ENCODE measurements at places on chromosomes 4 and X.

GRCh38 chrX:132741689-132742088, 216.7 kb downstream of the HS6ST2 start:
- no peak for DNase-seq

GRCh38 chr4:109690690-109691410, 12.4 kb downstream of the CASP6 start:
- no peak for DNase-seq

DNA sequence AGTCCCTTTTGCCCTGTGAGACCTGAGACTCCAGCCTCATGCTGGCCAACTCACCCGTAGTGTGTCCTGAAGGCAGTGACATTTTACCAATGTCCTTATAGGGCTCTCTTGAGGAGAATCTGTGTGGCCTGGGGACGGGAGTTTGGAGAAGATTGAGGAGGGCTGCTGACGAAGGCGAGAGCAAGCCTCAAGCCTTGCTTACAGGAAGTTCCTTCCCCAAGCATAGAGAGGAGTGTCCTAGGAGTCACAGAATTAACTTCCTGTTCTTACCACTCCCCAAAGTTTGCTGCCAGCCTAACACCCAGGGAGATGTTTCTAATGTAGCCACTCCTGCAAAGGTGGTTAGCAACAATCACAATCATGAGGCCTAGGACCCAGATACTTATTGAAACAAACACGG, at the start of gene NXF3:
NXF3 (minus strand) TSS at position 202 of the 400 bp plus-strand sequence; CDS start at position 82, 120 bp downstream.
- DNase-seq = no peak

GRCh38 chrX:36422368-36422767, 502.8 kb downstream of the CFAP47 start:
- no peak for DNase-seq

GRCh38 chr4:72513227-72513626, 55.8 kb downstream of the ADAMTS3 start:
- no peak for DNase-seq

DNA sequence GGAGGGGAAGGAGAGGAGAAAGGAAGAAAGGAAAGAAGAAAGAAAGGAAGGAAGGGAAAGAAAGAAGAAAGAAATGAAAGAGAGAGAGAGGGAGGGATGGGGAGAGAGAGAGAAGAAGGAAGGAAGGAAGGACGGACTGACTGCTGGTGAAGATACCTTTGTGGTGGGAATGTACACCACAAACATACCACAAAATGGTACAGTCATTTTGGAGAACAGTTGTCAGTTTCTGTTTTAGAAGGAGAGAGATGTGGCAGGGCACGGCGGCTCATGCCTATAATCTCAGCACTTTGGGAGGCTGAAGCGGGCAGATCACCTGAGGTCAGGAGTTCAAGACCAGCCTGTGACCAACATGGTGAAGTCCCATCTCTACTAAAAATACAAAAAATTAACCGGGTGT, 40.0 kb upstream of the SHISA3 start:
- no peak for DNase-seq

DNA sequence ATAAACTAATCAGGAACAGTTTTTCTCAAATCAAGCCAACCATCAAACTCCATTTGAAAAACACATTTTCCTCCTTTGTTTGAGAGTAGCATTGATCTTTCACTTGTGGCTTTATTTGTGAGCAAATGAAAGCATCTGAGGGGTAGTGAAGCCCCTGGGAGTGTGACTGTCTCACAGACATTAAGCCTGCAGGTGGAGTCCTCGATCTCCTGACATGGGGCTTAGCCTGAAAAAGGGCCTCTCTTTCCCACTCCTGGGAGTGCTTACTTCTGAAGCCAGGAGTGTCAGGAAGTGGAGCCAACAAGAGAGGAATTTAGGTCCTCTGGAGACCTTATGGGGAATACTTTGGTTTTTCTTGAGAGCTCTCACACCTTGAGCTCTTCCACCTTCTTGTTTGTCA, 158.2 kb upstream of the SFRP2 start:
- no peak for DNase-seq

GRCh38 chrX:105650986-105651385, 171.4 kb upstream of the NRK start:
- no peak for DNase-seq

DNA sequence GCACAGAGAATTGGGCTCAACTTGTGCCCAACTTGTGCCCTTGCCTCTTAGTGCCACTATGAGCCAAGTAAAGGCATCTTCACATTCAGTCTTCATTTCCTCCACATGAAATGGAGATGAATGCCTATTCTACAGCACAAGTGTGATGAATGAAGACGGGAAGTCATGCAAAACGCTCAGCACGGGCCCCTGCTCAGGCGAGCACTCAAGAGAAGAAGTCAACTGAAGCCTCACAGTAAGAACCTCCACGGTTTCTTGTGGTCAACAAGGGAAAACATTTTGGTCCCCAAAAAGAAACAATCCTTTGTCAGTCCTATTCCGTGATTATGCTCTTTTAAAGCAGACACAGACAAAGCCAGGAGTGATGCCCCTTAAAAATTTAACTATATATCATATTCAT, 87.0 kb downstream of the IRF2 start:
- no peak for DNase-seq

- DNase-seq = no peak
These were observed 41.4 kb downstream of the HAND2 start for GRCh38 chr4:173488656-173489055.

GRCh38 chr4:172073590-172073989, 260.4 kb downstream of the GALNTL6 start:
- no peak for DNase-seq

DNA sequence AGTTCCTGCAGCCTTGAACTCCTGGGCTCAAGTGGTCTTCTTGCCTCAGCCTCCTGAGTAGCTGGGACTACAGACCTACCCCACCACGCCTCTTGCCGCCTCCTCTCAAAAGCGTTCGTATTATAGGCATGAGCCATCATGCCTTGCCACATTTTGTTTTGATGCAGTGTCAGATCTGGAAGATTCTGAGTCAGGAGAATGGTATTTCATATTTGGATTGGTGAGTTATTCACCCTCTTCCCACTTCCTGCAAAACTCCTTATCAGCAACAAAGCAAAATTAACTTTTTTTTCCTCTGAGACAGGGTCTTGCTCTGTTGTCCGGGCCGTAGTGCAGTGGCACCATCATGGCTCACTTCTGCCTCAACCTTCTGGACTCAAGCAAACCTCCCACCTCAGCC, 29.6 kb downstream of the REST start:
- DNase-seq = no peak

GRCh38 chr4:24010994-24011393, 121.1 kb upstream of the PPARGC1A start:
- DNase-seq = no peak

GRCh38 chrX:31551913-31552312, 480.1 kb upstream of the FTHL17 start:
- no peak for DNase-seq

- no peak for DNase-seq
These were observed 250.1 kb downstream of the C4orf33 start for GRCh38 chr4:129346036-129346435.

- DNase-seq = no peak
These were observed 79.1 kb downstream of the ELOVL6 start for GRCh38 chr4:110119337-110119736.

DNA sequence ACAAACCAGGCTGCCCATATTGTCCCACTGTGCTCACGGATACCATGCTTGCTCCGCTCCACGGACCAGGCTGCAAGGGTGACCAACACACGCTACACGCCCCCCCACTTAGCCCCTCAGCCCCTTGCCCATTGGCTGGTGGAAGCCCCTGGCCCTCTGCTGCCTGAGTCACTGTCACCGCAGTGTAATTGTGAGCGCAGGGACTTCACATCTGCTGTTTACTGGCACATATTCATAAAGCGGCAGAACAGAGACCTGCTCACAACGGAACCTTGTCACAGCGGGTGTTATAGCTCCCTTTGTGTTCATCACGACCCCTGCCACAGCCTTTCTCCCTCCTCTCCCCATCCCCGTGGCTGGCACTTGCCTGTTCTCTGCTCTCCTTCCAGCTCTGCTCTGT, 83.7 kb downstream of the PSAPL1 start:
- DNase-seq = no peak

DNA sequence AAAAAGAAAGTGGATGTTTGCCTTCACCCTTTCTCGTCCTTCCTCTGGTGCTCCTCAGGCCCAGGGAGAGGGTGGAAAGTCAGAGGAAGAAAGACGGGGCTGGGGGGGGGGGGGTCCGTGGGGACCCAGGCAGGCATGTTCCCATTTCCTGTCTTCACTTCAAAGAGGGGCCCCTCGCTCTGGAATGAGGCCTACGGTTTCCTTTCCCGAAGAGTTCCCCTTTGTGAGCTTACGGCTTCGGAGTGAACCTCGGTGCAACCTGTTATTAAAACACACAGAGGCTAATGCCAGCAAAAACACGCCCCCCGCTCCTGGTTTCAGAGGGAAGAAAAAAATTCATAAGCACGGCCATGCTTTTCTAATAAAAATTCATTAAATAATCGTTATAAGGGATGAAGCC, 40.1 kb downstream of the SHOX start:
- no peak for DNase-seq
